ENCODE measurements at places on chromosomes 7 and 10.

GRCh38 chr7:50721160-50721559 lies 61.5 kb downstream of the GRB10 start:
- DNase-seq, result peak; percentile 58

DNA sequence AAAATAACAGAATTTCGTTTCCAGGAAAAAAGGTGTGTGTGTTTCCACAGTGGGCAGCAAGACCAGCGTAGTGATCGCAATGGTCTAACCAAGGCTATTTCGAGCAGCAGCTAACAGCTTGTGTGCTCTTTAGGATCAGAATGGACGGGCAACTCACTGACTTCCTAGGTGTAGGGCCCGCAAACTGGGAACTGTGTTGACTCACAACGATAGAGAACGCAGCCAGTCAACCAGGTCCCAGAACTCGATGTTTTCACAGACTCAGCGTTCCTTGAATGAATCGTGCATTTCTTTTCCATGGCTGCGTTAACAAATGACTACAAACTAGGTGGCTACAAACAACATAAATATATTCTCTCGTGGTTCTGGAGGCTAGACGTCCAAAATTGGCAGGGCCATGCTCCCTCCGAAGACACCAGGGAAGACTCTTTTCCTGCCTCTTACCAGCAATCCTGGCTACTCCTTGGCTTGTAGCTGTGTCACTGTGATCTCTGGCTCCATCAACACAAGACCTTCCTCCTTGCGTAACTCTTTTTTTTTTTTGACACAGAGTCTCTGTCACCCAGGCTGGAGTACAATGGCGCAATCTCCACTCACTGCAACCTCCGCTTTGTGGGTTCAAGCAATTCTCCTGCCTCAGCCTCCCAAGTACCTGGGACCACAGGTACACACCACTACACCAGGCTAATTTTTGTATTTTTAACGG lies 39.1 kb downstream of the PODXL start:
- DNase-seq, result no peak

DNA sequence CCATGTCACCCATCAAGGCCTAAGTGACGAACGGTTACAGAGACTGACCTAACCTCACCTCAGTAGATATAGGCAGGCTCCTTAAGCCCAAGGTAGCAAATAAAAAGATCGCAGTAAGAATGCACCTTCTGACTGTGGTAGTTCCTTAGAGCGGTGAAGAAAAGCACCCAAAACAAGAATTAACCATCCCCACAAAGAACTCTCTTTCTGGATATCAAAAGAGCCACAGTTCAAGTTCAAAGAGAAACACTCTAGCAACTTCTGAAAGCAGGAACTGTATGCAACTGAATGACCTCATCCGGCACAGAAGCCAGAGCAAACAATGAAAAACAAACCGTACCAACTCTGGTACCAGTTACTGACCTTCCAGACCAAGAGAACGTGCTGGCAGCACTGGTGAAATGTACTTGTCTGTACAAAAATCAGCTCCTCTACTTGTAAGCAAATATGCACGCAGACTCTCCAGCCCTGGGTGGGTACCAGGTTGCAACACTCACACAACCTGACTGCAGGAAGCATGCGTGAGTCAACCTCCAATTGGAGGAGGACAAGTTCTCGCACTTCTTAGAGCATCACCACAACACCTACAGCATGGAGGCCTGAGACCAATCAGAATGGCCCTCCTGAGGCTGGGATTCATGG lies 202.7 kb downstream of the FAM107B start:
- peak; percentile 58 for DNase-seq

- no peak for DNase-seq
Measured at GRCh38 chr7:51227861-51228260, 88.7 kb downstream of the COBL start.

- DNase-seq, result no peak
Measured at GRCh38 chr7:145692237-145692950, 424.2 kb upstream of the CNTNAP2 start.

Data from astrocyte (in vitro differentiated cells and primary cell).